ENCODE measurements at places on chromosomes 2 and 18. TPM values are rescaled to one million over a fixed set of nuclear protein-coding genes. Genes with fewer than 3 reads are reported as not detected.

- ATAC-seq, result no peak
Measured at GRCh38 chr2:182187130-182187529, 201.5 kb downstream of the PPP1R1C start.

The GKN2 gene
- not detected for total RNA-seq

The RASGRP3 gene
- total RNA-seq, result 9.6 TPM

GRCh38 chr2:24521975-24522639 is 31.1 kb downstream of the NCOA1 start:
- no peak for ATAC-seq

The CTAGE1 gene
- not detected for total RNA-seq

DNA sequence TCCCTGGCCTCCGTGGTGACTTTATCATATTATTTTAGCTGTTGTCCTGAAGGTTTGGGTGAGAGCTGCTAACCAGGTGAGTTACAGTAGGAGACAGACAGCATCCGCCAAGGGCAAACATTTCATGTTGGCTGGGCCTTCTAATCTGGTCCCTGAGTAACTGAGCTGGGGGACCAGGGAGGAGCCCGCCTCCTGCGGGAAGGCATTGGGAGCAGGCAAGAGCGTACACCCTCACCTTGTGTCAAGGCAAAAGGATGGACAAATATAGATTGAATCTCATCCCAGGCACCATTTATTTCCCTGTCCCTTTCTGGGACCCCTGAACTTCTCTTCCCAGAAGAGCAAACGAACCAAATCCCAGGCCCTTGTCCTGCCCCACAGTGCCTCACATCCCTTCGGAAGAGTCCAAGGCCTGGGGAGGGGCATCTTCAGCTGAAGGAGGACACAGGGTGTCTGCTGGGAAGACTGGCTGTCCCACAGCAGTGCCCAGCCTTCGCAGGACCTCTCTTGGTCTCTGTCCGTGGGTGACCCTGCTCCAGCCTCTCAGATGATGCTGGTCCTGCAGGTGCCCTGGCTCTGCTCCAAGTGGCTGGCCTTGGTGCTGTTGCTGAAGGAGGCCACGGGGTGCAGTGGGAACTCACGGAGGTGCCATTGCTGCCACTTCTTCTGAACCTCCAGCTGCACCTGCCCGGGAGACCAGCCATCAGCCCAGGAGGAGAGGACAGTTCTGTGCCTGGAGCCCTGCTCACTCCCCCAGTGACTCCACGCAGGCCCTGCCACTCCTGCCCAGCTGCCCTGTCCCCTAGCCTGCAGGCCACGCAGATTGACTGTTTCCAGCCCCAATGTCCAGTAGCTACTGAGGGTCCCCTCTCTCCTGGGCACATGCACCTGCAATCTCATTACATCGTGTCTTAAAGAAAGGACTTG is 8.2 kb downstream of the TMEM37 start:
- ATAC-seq, result no peak

- ATAC-seq, result no peak
Measured at GRCh38 chr2:225009768-225010167, 32.5 kb downstream of the DOCK10 start.
